ENCODE measurements at places on chromosomes 7 and 10.
A peak's percentile ranks its signal among the peaks of the same experiment; 100 is the strongest.

DNA sequence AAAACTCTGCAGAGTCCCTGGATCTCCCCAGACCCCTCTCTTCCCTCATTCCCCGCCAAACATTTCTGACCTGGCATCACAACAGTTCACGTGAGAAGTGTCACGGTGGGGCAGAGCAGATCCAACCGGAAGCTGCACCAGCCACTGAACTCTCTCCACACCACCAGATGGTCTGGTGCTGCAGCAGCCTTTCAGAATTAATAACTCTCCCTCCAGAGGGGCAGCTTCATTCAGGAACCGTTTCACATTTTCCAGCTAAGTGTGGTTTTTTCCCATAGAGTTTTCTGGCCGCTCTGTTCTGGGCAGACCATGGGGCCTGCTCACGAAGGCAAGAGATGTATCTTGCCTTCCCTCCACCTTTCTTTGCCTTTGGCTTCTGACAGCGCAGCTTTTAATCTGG is 486.7 kb upstream of the GALNT17 start:
- no peak for DNase-seq

DNA sequence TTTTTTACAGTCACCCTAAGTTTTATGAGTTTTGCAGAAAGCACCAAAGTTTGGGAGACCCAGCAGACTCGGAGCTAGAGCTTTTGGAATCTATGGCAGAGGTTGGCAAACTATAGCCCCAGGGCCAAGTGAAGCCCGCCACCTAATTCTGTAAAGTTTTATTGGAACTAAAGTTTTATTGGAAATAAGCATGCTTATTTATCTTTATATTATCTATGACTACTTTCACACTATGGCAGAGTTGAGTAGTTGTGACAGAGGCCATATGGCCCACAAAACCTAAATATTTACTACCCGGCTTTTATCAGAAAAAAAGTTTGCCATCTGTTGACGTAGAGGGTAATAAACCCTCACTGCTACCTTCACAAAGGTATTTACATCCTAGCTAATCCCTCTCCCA is 267.6 kb downstream of the GPAM start:
- DNase-seq: no peak

DNA sequence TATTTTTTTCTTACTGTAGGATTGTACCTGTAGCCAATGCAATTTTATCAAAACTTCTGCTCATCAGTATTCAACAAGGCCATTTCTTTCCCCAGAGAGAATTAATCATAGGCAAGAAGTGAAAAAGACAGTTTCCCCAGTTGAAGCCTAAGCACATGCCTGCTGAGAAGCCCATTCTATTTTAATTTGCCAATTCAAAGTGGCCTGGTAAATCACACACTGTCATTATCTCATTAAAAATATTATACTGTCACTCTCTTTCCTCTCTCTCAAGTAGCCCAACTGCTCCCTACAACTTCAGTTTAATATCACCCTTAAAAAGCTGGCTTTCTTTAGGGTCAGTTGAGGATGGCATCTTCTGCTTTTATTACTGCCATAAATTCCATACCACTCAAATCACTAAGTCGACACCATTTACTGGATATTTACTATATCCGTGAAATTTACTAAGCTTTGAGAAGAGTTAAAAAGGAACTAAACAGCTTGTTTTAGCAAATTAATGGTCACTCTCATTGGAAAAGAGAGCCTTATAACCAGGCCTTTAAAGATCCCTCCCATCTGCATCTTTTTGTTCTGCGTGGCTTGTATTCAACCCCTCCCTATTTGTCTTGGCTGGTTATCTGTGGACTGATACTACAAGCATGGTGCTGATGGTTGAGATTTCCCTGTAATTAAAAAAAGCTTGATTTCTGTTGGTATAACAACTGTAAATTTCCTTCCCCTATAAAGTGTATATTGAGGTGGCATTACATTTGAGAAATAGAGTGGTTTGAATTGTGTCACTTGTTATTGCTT is 30.6 kb downstream of the COL28A1 start:
- DNase-seq: no peak

DNA sequence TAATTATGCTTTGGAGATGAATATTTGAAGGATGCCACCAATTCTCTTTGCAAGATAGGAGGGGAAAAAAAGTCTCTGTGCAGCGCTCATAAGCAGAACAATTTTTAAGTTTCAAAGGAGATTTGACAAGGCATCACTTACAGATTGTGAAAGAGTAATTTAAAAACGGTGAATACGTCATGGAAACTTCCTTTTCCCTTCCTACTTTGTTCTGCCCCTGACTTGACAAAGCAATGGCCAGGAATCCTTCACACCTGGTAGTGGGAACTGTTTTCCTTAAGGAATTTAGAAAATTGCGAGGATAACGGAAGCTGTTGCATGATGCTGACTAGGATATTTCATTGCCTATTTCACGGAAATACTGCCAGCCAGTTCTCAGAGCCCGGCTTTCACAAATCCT is 16.7 kb downstream of the FAM107B start:
- no peak for DNase-seq

- no peak for DNase-seq
Measured at GRCh38 chr7:151060416-151061212, 1.2 kb downstream of the SLC4A2 start.

DNA sequence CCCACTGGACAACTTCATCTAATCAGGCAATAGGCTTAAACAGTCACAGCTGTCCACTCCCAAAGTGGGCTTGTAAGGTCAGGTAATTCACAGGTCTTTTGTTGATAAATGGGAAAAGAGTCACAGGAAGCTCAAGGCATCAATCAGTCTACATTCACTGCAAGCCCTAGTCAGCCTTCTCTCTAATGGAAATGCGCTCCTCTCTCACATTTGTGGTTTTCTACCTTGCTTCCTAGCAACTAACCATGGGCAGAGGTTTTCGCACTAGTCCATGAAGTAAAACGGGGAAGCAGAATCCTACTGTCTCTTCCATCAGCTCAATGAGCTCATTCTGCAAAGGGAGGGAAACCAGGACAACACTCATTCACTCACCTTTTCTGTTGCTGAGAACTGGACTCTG is 53.5 kb upstream of the APBB1IP start:
- no peak for DNase-seq

DNA sequence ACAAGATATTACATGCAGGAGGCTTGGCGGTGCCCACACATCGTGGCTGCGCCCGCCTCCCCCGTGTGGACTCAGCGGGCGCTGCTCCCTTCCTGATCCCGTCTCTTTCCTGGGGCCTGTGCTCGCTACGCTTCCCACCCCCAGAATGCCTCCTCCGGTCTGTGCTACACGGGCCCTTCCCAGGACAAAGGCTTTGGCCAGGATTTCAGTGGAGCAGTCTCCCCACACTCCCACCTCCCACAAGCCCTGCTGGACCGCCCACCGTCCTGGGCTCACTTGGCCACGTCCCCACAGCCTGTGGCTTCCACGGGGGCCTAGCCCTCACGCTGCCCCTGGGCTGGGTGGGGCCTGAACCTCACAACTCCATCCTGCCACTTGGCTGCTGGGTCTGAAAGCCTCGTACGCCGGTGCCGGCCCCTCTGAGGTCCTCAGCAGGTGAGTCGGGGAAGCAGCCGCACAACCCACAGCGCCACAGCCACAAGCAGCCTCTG is 17.3 kb downstream of the CFAP46 start:
- DNase-seq: no peak

DNA sequence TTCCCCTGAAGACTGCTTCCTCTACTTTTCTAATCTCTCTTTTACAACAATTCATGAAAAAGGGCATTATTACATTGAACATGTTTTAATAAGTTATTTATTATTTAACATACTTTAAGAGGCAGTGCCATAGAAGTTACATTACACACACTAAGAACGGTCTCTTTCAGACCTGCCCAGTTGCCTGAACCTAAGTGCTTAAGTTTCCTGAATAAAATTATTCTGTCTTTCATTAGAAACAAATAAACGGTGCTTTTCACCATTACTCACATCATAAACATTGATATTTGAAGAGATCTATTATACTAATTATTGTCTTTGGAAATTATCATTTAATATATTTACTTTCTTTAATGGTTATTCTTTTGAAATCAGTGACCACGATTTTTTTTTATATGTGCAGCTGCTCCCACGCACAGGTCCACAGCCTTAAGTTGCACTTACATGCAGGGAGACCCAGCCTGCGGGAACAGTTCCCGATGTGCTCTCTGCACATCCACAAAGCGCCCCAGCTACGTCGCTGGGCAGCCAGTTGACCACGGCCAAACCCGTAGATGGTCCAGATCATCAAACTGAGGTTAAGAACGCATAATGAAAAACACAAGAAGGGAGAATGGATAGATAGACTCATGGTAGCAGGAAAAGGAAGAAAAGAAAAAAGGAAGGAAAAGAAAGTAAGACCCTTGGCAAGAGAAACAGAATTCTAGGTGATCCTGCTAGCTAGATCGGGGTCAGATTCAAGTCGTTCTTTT is 437.0 kb upstream of the MGMT start:
- DNase-seq: no peak

- no peak for DNase-seq
Measured at GRCh38 chr10:113639966-113640365, 23.9 kb downstream of the NRAP start.

- DNase-seq: no peak
Measured at GRCh38 chr7:155380976-155381851, 76.7 kb upstream of the EN2 start.

DNA sequence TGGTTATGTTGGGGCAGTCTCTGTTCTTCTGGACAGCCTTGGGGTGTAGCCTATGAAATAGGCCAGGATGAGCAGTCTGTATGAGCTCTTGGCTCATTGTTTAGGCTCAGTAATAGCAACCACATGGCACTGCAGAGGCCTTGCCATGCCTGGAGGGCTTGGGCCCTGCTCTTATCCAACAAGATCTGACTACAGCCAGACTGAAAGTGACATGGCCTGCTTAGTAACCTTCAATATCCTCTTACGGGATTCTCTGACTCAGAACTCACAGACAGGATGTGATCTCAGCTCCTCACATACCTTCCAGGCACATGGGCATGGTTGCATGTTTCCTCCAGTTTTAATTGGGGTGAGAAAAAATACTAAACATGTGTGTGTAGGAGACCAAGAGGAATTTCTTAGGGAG is 289.3 kb downstream of the PTEN start:
- DNase-seq: peak; percentile 88

DNA sequence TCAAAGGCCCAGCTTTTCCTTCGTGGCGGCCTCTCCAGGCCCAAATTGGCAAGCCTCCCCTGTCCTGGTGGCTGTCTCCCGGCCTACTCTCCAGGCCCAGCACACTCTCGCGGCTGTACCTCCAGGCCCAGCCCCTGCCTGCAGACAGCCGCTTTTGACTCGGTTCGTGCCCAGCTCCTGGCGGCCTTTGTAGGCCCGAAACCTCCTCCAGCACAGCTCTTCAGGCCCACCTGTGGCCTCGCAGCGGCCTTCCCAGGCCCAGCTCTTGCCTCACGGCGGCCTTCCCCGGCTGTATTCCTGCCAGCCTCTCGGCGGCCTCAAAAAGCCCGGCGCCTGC is 18.2 kb upstream of the TMEM248 start:
- no peak for DNase-seq

DNA sequence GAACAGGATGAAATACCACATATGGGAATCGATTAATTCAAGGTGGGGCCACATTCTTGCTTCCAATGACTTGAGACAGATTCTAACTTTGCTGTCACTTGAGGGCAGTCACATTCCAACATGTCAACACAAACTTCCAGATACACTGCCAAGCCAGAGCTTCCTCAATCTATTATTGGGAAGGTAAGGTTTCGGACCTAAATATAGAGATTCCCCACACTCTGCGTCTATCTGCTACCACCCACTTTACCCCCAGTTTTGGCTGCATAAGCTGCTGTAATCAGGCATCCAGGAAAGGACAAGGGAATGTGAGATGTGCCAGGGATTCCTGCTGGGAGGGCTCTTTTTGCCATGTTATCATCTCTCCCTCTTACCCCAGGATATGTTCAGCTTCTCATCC is 20.5 kb upstream of the DGKI start:
- no peak for DNase-seq

DNA sequence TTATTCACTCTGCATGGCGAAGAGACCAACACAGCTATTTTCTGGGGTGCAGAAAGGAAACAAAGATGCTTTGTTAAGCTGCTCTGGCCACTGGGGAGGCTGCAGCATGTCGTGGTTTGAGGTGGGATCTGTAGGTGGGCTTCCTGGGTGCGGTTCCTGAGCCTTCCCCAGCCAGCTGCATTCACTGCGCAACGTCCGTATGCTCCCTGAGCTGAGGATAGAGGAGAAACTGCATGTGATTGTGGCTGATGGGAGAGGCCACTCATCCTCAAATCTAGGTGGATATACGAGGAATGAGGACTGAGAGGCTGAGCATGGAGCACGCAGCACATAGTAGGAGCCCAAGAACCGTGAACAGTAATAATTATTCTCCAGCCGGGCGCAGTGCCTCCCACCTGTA is 9.9 kb upstream of the DNAAF5 start:
- no peak for DNase-seq

DNA sequence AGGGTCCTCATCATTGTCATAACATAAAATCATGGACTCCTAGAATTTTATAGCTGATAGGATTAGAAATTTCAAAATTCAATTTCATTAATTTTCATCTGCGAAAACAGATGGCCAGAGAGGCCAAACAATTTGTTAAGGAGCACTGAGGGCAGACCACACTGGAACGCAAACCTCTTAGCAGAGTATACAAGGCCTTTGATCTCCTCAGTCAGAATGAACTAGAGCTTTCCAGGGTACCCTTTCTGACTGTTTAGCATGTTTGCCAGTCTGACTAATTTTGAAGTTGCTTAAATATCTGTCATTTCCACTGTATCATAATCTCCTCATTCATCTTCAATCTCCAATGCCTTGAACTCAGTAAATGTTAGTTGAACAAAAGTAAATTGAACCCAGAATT is 41.9 kb upstream of the ATRNL1 start:
- no peak for DNase-seq

DNA sequence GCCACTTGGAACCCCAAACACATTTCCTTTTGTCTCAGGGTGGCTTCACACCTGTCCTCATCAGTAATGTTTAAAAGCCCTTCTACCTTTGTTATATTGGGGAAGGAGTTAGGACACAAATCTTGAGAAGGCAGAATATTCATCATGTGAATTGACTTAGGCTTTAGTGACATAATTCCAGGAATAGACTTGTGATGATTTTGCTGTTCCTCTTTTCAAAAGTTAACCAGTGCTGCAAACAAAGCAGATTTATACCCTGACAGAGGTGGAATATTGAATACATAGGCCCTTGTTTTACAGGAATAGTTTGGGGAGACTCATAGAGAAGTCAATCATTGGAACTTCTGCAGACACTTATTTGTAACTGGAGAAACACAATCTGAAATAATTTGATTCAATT is 27.0 kb downstream of the ZNF786 start:
- DNase-seq: no peak

- DNase-seq: peak; percentile 24
Measured at GRCh38 chr7:38731215-38731614, 100.0 kb upstream of the AMPH start.

DNA sequence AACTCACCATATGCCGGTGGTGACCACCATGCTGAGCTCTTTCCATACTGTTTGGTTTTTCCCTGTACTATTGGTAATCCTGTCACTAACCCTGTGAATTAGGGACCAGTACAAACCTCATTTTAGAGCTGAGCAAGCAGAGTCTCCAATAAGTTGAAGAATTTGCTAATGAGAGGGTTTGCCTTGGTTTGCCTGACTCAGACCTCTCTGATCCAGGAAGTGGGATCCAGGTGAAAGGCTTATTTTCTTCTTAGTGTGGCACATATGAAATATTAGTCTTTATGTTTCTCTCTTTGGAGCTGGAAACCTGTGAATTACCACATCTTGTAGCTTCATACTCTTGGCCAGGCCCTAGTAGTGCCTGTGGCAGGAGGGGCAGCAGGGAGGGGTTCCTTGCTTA is 114.1 kb upstream of the IGFBP3 start:
- no peak for DNase-seq

All from non-pigmented ciliary epithelial cell (primary cell).